ENCODE measurements at places on chromosomes 2 and 18. TPM values are rescaled to one million over a fixed set of nuclear protein-coding genes. Genes with fewer than 3 reads are reported as not detected.

Gene TGIF1
- total RNA-seq: 329 TPM

Gene DOK1
- total RNA-seq: 6.9 TPM

Gene GALR1
- 0.17 TPM for total RNA-seq

Gene TMEM182
- total RNA-seq: 1.8 TPM

Gene ZC3H8
- total RNA-seq: 2.1 TPM

Gene UGT1A5
- total RNA-seq: not detected

Gene FKBP1B
- total RNA-seq: 40.5 TPM

Gene NCL
- 278 TPM for total RNA-seq

Gene HADHB
- 78.7 TPM for total RNA-seq

Gene CCDC74B
- total RNA-seq: 7.4 TPM

Gene MC5R
- not detected for total RNA-seq

Gene COLEC11
- 0.07 TPM for total RNA-seq

Gene ALPI
- not detected for total RNA-seq

Gene ERLEC1
- 44.0 TPM for total RNA-seq

Gene FRZB
- total RNA-seq: 1.5 TPM

Gene NAT8
- not detected for total RNA-seq

Gene SPP2
- total RNA-seq: not detected

Gene KCNG3
- total RNA-seq: 2.7 TPM

Gene TSPYL6
- total RNA-seq: not detected

Gene ARL6IP6
- total RNA-seq: 54.9 TPM

Gene SLC5A7
- not detected for total RNA-seq

Gene KYNU
- total RNA-seq: 1.9 TPM

Gene GPAT2
- 0.44 TPM for total RNA-seq

Measured in H7 (cell line).